ENCODE measurements at places on chromosomes 3 and 15. TPM values are rescaled to one million over a fixed set of nuclear protein-coding genes. Genes with fewer than 3 reads are reported as not detected.
A peak's percentile ranks its signal among the peaks of the same experiment; 100 is the strongest.

CPNE9 gene
- not detected for polyA plus RNA-seq

GRCh38 chr3:140242818-140243276 is 307.9 kb downstream of the CLSTN2 start:
- H3K27ac ChIP-seq: no peak overlapping the region
- no peaks in the 10 kb centered on the region for H3K27me3 ChIP-seq
- DNase-seq: no peak
- H3K4me3 ChIP-seq: no peak overlapping the region
- H3K36me3 ChIP-seq: no peaks in the 10 kb centered on the region

LDHAL6B gene
- not detected for polyA plus RNA-seq

GRCh38 chr3:69844706-69845105 is 105.4 kb downstream of the MITF start:
- H3K36me3 ChIP-seq: no peaks in the 10 kb centered on the region
- peaks cover 1% of the 10 kb centered on the region for H3K27me3 ChIP-seq
- no peaks in the 10 kb centered on the region for H3K4me1 ChIP-seq
- no peak overlapping the region for H3K27ac ChIP-seq

ERICH6 gene
- polyA plus RNA-seq: 0.94 TPM

- H3K27ac ChIP-seq: peak overlapping the region; percentile 90
- DNase-seq: no peak
- H3K4me3 ChIP-seq: peak overlapping the region; percentile 15
- H3K4me1 ChIP-seq: peaks cover 80% of the 10 kb centered on the region
- no peaks in the 10 kb centered on the region for H3K27me3 ChIP-seq
These were observed 120.7 kb downstream of the FNDC3B start for GRCh38 chr3:172159962-172160538.

GRCh38 chr15:29094711-29095110 is 174.9 kb downstream of the NSMCE3 start:
- peaks cover 6% of the 10 kb centered on the region for H3K36me3 ChIP-seq
- H3K27ac ChIP-seq: no peak overlapping the region
- no peak for DNase-seq
- H3K27me3 ChIP-seq: peaks cover 2% of the 10 kb centered on the region
- H3K4me1 ChIP-seq: peaks cover 16% of the 10 kb centered on the region
- no peak overlapping the region for H3K4me3 ChIP-seq

GOLGA8N gene
- polyA plus RNA-seq: 1.9 TPM

DNA sequence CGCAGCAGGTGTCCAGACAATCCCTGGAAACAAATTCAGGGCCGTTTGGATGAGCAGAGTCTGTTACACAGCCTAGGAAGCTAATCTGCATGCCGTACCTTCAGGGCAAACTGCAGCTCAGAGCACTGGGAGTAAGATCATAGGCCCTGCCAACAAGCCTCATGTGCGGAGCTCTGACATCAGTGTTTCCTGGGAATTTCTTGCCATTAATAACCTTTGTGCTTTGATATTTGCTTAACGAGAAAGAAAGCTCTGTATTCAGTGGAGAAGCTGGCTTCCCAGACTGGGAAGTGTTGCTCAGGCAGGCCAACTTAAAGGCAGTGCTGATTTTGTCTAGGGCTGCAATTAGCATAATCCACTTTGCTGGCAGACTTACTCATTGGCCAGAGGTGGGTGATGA is 116.1 kb upstream of the KLHL25 start:
- no peak overlapping the region for H3K27ac ChIP-seq
- H3K4me1 ChIP-seq: no peaks in the 10 kb centered on the region

DNA sequence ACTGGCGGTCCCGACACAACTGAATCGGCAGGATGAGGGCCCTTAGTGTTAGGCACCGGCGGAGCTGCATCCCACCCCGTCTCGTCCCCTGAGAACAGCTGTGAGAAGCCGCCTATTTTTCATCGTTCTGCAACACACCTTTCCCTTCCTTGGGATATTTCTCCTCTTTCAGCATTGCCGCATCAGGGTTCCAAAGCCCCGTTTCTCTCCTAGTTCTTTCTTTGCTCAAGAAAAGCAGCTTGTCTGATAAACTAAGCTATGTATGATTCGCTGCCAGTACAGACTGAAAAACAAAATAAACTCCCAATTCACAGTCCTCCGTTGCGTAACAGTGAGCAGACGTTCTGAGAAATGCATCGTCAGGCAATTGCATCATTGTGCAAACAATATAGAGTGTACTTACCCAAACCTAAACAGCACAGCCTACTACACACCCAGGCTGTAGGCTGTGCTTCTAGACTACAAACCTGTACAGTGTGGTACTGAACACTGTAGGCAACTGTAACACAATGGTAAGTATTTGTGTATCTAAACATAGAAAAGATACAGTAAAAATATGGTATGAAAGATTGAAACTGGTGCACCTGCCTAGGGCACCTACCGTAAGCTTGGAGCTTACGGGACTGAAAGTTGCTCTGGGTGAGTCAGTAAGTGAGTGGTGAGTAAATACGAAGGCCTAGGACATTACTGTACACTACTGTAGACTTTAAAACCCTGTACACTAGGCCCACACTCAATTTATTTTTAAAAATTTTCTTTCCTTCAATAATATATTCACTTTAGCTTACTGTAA is 8.9 kb upstream of the ADAMTS17 start:
- no peak for DNase-seq
- peaks cover 12% of the 10 kb centered on the region for H3K4me1 ChIP-seq
- H3K36me3 ChIP-seq: no peaks in the 10 kb centered on the region
- H3K27ac ChIP-seq: no peak overlapping the region
- peaks cover 4% of the 10 kb centered on the region for H3K27me3 ChIP-seq

DNA sequence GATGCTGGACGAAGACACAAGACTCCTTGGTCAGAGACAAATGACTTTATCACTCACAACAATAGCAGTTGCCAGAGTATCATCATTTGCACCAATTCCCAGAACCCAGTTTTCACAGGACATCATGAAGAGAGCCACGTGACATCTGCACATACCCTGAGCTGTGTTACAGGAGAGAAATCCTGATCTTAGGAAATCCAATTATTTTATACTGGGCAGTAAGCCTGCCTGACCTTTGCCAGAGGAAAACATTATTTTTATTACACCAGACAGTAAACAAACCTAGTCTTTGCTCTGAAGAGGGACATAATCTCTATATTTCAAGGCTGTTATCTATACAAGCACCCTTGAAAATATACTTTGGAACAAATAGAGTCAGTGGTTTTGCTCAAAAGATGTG is 77.4 kb downstream of the ZBBX start:
- DNase-seq: no peak
- no peaks in the 10 kb centered on the region for H3K27me3 ChIP-seq
- no peaks in the 10 kb centered on the region for H3K36me3 ChIP-seq
- H3K4me3 ChIP-seq: no peak overlapping the region

GRCh38 chr3:50274371-50275104 is 4.3 kb upstream of the LSMEM2 start:
- H3K4me1 ChIP-seq: peaks cover 21% of the 10 kb centered on the region
- DNase-seq: peak; percentile 69

Data from immature natural killer cell (primary cell).